ENCODE measurements at places on chromosomes 2 and 18.

DNA sequence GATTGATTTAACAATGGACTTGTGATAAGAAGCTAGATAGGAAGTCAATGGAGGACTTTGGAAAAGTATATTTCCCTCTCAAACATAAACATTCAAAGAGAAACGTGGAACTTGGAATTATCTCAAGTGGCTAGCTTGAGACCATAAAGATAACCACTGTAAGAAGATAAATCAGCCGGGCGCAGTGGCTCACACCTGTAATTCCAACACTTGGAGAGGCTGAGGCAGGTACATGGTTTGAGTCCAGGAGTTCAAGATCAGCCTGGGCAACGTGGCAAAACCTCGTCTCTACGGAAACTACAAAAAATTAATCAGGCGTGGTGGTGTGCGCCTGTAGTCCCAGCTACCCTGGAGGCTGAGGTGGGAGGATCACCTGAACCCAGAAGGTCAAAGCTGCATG is 405.9 kb upstream of the ACVR2A start:
- no peak for DNase-seq

DNA sequence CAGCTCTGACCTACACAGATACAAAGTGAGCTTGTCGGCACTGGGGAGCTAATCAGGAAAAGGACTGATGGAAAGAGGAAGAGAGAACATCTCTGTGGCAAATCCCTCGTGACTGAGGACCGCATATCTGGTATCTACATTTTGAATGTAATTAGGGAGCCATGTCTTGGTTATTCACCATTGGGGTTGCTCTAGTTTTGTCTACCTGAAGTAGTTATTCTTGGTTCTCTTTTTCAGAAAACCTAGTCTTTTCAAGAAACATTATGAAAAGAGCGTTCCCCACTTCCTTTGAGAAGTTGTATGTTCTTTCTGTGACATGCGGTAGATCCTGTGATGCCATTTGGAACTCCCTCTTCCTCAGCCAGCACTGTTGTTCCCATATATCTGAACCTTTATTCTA is 104.4 kb downstream of the DOCK10 start:
- DNase-seq: no peak

DNA sequence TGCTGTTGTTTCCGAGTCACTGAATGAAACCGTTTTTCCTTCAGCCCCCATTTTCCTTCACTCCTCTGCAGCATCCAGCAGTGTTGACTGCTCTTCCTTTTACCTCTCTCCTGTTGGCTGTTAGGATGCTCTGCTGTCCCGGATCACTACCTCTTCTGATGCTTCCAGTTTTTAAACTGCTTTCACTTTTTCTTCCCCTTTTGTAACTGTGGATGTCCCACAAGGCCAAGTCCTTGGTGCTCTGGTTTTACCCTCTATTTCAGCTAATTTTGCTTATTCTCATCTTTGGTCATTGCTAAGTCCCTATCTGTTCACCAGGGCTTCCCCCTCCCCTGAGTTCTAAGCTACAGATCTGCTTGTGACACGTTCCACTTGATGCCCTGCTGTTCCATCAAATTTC is 39.4 kb upstream of the MAP4K3 start:
- no peak for DNase-seq

DNA sequence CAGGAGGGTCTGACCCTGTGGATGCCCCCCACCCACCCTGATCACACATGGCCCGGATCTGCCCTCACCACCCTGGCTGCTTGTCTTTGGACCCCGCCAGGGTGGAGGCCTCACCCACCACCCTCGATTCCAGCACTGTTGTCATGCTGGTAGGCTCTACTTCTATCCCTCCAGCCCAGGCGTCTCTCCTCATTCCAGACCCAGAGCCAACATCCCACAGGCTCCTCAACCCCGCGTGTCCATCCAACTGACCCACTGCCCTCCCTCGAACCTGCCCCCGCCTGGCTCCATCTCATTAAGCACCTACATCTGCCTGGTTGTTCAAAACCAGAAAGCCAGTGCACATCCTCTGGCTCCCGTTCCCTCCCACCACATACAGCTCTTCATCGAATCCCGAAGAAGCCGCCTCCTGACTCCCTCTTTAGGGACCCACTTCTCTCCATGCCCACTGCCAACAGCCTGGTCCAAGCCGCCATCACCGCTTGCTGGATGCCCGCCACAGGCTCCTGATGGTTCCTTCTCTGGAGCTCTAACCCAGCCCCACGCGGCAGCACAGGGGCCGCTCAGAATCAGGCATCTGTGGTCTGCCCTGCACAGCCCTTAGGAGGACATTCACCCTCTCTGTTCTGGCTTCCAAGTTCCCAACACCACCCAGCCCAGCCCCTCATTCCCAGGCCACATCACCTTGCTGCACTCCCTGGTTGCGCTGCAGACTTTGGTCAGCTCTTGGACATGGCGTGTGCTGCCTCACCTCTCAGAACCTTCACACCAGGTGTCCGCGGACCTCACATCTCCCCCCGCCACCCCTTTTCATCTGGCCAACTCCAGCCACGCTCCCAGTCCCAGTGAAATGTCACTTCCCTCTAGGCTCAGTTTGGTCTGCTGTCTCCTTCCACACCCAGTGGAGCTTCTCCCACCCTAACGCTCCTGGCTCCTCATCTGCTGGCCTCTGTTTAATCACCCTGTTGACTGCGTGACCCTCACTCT is 43.0 kb downstream of the EMX1 start:
- no peak for DNase-seq

GRCh38 chr18:9750112-9750511 is 42.0 kb downstream of the RAB31 start:
- DNase-seq: no peak

- no peak for DNase-seq
Measured at GRCh38 chr2:56170988-56171387, 12.8 kb upstream of the CCDC85A start.

DNA sequence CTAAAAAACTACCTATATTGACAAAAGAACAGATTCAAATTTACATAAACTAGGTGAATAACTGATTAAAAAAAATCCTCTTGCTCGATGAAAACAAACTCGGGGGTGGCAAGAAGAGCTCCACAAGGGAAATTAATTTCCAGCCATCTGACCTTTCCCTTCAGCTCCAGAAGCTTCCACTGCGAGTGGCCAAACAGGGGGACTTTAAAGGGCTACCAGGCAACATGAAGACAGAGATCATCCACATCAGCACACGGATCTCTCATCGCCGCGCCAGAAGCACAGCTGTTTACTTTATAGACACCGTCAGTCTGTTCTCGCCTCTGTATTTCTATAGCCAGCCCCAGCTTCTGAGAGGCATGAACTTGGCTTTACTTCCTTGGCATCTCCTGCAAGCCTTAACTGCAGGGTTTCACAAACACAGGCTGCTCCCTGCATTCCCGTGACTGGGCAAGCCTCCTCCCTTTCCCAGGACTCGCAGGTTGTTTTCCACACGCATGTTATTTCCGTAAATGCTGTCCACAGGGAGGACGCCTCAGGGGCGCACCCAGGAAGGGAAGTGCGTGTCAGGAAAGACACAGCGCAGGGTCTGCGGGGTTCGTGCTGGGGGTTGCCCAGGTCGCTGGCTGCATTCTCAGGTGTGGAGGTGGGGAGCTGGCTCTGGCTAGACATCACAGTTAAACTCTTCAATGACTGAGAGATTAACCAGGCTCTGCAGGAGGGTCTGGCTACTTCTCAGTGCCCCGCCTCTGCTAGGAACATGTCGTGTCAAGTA is 85.0 kb downstream of the USP40 start:
- DNase-seq: no peak

DNA sequence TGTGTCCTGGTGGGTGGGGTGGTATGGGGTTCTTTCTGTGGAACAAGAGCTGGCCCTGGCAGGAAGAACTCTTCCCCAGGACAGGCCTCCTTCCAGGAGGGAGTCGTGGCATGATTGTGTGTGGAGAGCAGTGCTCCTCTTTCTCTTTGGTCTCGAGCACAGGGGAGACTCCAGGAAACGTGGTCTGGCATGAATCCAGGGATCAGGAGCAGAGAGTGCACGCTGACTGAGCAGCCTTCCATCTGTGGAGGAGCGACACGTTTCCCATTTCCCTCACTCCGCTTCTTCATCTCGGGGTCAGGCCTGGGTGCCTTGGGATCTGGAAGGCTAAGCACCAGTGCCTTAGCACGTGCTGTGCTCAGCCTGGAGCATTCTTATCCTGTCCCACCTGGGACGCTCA is 132.0 kb upstream of the HDAC4 start:
- no peak for DNase-seq

Data from fibroblast of skin of left quadriceps (primary cell).